HuH-7.5 (cell line): ENCODE measurements at places on chromosomes 12 and 14.

DNA sequence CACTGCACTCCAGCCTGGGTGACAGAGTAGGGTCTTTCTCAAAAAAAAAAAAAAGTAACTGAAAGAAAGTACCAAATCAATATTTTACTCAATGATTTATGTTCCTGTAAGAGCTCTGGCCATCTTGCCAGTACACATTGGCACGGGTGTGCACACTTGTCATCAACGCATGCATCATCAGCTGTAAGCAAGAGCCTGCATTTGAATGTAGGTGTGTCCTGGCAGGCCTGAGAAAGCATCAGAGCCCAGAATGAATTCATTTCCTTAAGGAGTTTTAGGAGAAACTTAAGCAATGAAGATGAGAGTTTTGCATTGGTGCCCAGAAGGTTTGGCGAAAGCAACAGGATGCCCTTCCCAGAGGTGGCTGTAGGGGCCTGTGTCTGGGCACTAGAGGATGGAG, 88.5 kb upstream of the FZD10 start:
- DNase-seq, result no peak

GRCh38 chr12:81245907-81246570, 168.2 kb downstream of the ACSS3 start:
- no peak for DNase-seq

DNA sequence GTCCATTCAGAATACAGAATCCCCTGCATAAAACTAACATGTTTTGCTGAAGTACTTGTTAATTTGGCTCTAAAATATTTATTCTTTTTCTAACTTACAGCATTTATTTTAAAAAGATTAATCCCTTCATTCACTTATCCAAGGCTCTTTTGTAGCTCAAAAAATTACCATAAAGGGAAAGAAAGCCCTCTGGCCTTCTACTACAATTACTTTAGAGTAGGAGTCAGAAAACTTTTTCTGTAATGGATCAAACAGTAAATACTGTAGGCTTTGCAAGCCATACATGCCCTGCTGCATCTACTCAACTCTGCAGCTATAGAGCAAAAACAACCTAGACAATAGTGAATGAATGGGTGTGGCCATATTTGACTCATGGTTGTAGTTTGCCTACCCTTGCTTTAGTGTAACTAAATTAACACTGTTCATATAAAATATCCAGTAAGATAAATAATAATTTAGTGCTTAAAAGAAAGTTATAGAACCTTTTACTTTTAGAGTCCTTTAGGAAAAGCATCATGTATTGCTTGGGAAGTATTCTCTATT, 74.2 kb upstream of the ZFP36L1 start:
- no peak for DNase-seq

- DNase-seq, result no peak
These were observed 29.4 kb downstream of the ELK3 start for GRCh38 chr12:96223411-96224218.

DNA sequence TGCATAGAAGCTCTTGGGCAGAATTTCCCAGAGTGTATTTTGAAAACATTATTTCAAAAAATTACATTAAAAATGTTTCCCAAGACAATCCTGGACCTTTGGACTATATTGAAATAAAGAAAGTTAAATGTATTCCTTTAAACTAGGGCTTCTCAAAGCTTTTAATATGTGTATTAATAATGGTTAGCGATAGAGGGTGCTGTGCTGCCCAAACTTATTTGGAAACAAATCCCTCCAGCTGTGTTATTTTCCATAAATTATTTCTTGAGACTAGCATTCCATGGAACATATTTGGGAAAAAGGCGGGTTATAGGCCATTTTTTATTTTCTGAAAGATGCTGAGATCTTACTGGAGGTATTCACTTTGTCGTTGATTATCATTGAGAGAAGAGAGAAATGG, 397.8 kb upstream of the MIS18BP1 start:
- no peak for DNase-seq

GRCh38 chr12:84889818-84890217, 22.8 kb downstream of the SLC6A15 start:
- DNase-seq, result no peak

- DNase-seq, result no peak
These were observed 563 bp upstream of the STXBP6 start for GRCh38 chr14:25050269-25051150.

- DNase-seq, result peak; percentile 28
These were observed 106.3 kb downstream of the PTCSC3 start for GRCh38 chr14:36070031-36070719.

GRCh38 chr12:103879878-103880277, 38.8 kb upstream of the NT5DC3 start:
- DNase-seq, result no peak

- no peak for DNase-seq
These were observed 6.1 kb upstream of the ANO6 start for GRCh38 chr12:45209784-45210183.

GRCh38 chr12:82625523-82625922, 61.2 kb upstream of the TMTC2 start:
- no peak for DNase-seq

- no peak for DNase-seq
These were observed 19.2 kb downstream of the INTS13 start for GRCh38 chr12:26918321-26919215.

- DNase-seq, result no peak
These were observed 28.5 kb downstream of the PRIMA1 start for GRCh38 chr14:93759719-93760307.

- DNase-seq, result no peak
These were observed 9.4 kb upstream of the ZNF740 start for GRCh38 chr12:53170876-53171724.

- no peak for DNase-seq
These were observed 15.5 kb upstream of the BEGAIN start for GRCh38 chr14:100602621-100603230.
